ENCODE measurements at places on chromosomes 2 and 18.

DNA sequence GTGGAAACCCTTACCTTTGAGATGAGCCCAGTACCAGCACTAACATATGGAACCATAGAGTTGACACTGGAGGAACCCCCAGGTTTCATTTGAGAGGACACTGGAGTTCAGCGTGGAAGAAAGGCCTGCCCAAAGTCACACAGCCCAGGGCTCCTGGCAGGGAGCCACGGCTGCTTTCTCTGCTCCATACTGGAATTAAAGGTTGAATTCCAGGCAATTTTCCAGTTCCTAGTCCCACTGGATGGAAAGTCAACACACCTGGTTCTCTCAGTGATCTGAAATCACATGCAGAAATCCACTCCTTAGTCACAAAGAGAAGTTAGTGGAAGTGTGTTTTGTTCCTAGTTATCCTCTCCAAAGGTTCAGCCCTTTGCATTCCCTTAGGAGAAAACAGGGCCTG lies 336.1 kb upstream of the SKOR2 start:
- no peak for DNase-seq

- no peak for DNase-seq
Observed at GRCh38 chr2:23050388-23050787, 334.6 kb upstream of the KLHL29 start.

DNA sequence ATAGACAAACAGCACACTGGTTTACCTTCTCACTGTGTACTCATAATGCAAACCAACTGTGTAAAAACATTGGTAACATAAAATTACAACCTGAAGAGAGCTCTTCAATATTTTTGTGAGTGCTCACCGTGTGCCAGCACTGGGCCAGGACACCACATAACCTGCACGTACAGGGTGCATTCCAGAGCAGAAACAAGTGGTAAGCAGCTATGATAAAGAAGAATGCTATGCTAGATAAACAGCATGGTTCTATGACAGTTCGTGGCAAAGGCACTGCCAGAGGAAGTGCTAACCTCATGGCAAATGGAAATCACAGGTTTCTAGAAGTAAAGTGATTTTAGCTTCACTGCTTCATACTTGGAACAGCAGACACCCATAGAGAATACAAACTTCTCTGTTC lies 343.5 kb downstream of the MTX2 start:
- no peak for DNase-seq

GRCh38 chr2:46615986-46616485 lies 136.7 kb downstream of the TMEM247 start:
- DNase-seq: no peak
